ENCODE measurements at places on chromosomes 6 and 20.

- no peak for DNase-seq
Observed at GRCh38 chr20:35515949-35516645, 13.4 kb downstream of the C20orf173 start.

DNA sequence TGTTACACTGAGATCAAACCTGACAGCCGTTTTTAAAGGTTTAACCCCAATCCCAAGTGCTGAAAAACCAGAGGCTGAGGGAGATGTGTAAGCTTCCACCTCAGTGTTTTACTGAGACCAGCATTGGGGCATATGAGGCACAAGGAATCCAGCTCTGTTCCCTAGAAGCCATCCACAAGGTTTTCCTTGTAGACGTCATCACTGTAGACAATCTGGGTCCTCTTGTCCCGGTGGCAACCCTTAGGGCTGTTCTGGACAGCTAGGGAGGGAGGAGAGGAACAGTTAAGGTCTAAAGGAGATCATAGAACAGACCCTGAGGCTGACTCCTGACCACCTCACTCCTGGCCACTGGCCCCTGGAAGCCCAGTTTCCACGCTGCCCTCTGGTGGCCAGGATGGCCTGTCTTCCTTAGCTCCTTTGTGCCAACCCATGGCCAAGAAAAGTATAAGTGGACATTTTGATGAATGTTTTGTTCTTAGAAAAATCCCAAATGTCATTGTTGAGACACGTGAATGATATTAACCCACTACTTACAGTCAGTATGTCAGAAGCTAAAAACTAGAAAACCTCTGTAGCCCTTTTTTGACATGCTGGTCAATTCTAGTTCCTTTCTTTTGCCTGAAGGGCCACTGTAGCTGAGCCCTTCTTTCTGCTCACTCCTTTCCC, 6.4 kb downstream of the CFB start:
- peak; percentile 81 for DNase-seq

- DNase-seq, result no peak
Observed at GRCh38 chr20:61343934-61344333, 91.9 kb downstream of the CDH4 start.

- no peak for DNase-seq
Observed at GRCh38 chr6:157571269-157571668, 190.3 kb downstream of the ZDHHC14 start.

DNA sequence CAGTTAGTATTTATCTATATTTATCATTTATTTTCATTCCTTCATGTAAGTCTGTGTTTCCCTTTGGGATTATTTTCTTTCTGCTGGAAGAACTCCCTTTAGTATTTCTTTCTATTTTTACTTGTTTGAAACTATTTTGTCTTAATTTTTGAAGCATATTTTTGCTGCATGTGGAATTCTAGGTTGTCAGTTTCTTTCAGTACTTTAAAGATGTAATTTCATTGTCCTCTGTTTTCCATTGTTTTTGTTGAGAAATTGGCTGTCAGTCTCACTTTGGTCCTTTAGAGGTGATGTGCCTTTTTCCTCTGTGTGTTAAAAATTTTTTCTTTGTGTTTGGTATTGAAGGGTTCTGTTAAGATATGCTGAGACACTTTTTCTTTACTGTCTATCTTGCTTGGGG, 17.1 kb downstream of the RNF182 start:
- DNase-seq, result no peak
